ENCODE measurements at places on chromosomes 11 and 22.

- DNase-seq, result no peak
Measured at GRCh38 chr11:72237112-72237931, 6.7 kb downstream of the PHOX2A start.

DNA sequence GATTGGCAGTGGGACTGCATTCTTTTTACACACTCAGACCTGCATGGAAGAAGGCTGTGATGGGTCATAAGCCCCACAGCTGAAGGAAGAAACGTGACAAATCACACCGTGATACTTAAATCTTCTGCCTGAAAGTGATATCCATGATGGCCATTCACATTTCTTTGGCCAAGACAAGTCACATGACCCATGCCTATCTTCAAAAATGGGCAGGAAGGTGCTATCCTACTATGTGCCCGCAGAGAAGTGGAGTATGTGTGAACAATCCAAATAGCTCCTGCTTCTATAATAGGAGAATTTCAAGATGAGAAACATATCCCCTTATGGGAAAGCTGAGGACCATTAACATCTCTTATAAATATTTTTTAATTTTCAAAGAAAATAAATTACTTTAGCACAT lies 56.6 kb upstream of the TEAD1 start:
- DNase-seq, result no peak

DNA sequence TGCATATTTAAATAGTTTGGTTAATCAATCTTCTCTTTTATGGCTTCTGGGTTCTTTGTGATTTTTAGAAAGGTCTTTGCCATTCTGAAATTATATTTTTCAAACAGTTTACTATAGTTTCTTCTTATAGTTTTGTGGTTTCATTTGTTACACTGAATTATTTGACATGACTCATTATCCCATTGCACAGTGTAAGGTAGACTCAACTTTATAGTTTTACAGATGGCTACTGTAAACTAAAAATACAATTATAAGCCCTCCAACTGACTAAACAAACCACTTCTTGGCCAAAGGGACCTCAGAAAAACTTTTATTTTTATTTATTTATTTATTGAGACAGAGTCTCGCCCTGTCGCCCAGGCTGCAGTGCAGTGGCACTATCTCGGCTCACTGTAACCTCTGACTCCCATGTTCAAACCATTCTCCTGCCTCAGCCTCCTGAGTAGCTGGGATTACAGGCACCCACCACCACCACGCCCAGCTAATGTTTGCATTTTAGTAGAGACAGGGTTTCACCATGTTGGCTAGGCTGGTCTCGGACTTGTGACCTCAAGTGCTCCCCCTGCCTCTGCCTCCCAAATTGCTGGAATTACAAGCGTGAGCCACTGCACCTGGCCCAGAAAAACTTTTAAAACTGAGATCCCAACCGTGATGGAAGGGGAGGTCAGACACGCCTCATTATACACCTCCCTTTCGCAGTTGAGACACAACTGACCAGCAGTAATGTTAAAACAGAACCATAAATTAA lies 14.1 kb upstream of the RAC2 start:
- no peak for DNase-seq

DNA sequence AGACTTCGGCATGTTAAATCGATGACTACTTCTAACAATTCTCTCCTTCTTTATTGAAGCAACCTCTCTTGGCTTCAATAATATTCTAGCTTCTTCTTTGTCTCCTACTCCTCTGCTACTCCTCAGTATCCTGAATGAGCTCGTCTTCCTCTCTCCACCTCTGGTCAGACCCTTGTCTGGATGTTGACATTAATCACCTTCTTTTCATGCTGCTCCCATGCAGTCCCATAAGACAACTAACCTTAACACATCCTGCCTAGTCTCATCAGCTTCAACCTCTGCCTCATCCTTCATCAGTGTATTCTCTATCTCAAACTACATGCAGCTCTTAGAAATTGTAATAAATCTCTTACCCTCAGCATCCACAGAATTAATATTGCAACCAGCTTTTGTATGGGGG lies 695.6 kb downstream of the CNTN5 start:
- no peak for DNase-seq

GRCh38 chr11:112307616-112308015 lies 47.0 kb upstream of the PLET1 start:
- no peak for DNase-seq

GRCh38 chr11:2789331-2789730 lies 89.5 kb upstream of the KCNQ1OT1 start:
- DNase-seq, result no peak

DNA sequence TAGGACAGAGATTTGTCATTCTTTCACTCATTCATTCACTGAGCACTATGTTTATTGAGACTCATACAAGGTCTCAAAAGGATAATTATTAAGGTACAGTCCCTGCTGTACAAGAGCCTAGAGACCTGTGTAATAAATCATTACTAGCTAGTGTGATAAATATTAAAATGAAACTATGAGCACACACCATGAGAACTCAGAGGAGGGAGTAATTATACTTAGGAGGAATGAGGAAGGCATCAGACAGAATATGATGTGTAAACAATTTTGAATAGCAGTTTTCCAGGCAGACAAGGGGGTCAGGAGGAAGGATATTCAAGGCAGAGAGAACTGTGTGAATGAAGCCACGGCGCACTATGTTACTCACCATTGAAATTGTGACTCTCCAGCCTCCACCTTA lies 300.8 kb upstream of the ISX start:
- DNase-seq, result no peak

DNA sequence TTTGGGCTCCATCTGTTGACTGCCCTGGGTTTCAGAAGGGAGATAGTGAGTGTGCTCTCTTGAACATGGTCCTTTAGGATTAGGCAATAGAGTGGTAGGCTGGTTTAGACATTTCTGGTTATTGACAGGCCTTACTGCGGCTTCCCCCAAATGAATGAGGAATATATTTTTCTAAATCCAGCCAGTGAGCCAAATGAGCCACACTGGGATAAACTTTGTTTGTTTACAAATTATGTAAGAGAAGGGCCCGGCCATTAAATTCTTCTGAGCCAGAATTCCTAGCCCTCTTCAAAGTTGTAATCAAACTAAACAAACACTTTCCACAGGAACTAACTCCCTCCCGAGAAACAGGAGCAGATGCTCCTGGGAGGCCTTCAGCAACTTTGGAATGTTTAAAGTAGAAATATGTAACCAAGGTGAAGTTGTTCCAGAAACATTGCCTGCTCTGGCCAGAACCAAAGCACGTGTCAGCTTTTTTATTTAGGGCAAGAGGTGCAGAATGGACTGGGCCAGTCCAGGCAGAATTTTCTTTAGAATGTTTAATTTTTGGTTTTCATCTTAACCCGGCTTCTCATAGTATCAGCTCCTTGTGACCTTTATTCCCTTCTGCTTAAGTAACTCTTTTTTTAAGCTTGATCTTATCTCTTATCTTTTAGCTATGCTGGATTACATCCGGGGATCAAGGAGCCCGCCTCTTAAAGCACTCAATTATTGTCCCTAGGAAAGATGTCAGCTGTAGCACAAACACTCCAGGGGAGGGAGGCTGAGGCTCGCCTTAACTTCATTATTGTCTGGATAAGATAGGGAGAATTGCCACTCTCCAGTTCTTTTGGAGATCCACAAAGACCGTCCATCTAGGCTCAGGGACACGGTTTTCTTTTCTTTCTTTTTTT lies 28.7 kb downstream of the ZNRF3 start:
- no peak for DNase-seq

DNA sequence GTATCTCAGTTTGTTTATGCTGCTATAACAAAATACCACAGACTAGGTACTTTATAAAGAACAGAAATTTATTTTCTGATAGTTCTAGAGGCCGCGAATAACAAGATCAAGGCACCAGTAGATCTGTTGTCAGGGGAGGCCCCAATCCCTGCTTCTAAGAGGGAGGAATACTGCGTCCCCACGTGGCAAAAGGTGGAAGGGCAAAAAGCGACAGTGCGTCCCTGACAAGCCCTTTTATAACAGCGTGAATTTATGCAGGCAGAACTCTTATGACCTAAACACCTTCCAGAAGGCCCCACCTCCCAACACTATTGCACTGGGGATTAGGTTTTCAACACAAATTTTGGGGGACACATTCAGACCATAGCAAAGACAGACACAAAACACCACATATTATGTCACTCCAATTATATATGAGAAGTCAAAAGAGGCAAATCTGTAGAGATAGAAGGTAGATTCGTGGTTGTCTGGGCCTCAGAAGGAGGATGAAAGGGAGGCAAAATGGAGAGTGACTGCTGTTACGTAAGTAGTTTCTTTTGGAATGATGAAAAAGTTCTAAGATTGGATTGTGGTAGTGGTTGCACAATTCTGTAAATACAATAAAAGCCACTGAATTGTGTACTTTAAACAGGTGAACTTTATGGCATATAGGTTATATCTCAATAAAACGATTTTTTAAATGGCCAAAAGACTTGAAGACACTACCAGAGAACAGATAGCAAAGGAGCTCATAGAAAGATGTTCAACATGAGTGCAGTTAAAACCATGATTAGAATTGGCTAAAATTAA lies 30.1 kb upstream of the TNRC6B start:
- DNase-seq, result no peak

DNA sequence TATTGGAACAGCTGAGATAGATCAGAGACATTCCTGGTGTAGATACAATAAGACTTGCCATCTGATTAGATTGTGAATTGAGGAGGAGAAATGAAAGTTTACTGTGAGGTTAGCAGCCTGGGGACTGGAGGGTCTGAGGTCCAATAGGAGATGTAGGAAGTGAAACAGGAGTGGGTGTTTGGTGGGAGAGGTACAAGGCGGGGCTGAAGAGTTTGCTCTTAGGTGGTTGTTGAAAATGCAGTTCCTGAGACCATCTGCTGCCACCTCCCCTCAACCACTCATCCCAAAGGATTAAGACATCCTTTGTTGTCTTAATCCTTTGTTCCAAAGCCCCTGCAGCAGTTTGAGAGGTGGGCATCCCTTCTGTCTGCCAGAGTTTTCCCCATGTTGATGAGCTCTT lies 14.8 kb downstream of the PIWIL4 start:
- DNase-seq, result no peak

DNA sequence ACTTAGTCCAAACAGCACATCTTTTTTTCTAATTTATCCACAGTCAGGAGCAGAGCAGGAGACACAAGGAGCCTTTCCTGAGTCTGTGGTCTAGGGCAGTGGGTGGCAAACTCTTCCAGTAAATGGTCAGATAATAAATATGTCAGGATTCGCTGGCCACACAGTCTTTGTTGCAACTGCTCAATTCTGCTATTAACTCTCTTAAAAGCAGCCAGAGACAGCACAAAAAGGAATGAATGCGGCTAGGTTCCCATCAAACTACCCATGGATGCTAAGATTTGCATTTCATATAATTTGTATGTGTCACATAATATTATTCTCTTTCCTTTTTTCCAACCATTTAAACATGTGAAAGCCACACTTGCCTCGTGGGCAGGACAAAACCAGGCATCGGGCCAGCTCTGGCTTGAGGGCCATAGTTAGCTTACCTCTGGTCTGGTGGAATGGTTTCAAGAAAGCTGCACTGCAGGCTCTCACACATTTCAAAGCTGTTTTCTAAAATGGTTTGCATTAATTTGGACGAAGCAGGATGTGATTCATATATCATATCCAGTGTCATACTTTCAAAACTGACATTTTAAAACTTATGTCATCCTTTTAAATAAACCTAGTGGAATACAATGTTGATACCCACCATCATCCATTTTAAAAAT lies 64.7 kb upstream of the CD5 start:
- no peak for DNase-seq

DNA sequence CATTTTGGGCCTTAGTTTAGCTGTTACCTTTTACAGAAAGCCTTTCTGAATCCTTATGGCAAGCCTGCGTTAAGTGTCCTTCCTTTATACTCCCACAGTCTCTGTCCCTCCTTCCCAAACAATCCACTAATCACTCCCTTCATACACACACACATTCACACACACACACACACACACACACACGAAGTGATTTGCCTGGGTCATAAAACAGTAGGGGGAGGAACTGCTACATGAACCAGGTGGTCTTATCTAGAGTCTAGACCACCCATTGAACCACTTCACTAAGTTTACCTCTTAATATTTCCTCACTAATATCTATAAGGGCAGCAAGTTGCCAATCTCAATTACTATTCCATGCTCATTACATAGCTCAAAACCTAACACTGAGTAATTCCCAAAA lies 196.7 kb upstream of the GUCY1A2 start:
- no peak for DNase-seq

Measured in NCI-H1436 (cell line).